Activated T-helper 1 cell treated with anti-CD3 and anti-CD28 coated beads, Interleukin-2, amount 50 U/mL, for 16 hours (primary cell): ENCODE measurements at places on chromosomes 1 and 21.

GRCh38 chr1:49226758-49227157 lies 450.1 kb upstream of the BEND5 start:
- no peak for DNase-seq

- DNase-seq: no peak
Observed at GRCh38 chr1:64092851-64093371, 110.5 kb upstream of the UBE2U start.

- no peak for DNase-seq
Observed at GRCh38 chr1:14835725-14836124, 237.2 kb downstream of the KAZN start.

- no peak for DNase-seq
Observed at GRCh38 chr1:92975551-92976232, 14.4 kb upstream of the DIPK1A start.

DNA sequence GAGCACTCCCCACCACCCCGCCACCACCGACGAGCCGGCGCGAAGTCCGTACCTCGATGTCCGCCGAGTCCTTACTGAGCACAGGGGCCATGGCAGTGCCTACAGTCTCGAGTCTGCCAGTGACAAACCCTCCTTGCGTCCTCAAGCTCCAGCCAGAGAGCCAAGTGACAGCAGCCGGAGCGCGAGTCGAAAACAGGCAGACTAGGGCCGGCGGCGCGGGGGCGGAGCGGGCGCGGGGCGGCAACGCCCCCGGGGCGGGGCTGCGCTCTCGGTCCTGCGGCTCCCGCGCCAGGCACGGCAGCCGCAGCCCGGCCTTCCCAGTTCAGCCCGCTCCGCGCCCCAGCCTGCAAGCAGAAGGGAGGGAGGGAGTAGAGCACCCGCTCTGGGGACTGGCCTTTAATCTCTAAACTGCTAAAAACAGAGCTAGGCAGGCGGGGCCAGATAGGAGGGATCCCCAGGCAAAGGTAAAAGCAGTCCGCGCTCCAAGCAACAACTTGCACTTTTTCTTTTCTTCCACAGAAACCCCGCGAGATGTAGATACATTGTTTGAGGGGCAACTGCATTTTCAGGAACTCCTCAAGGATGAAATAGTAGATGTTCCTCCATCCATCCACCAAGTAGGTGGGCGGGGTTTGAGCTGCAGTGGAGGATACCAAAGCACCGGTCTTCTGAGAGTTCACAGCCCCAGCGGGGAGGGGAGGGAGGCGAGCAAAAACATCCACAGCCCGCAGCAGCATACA lies at the start of gene DPYD:
DPYD (minus strand) TSS at position 203 of the 740 bp plus-strand sequence; CDS start at position 91, 112 bp downstream.
- DNase-seq: peak; percentile 74

DNA sequence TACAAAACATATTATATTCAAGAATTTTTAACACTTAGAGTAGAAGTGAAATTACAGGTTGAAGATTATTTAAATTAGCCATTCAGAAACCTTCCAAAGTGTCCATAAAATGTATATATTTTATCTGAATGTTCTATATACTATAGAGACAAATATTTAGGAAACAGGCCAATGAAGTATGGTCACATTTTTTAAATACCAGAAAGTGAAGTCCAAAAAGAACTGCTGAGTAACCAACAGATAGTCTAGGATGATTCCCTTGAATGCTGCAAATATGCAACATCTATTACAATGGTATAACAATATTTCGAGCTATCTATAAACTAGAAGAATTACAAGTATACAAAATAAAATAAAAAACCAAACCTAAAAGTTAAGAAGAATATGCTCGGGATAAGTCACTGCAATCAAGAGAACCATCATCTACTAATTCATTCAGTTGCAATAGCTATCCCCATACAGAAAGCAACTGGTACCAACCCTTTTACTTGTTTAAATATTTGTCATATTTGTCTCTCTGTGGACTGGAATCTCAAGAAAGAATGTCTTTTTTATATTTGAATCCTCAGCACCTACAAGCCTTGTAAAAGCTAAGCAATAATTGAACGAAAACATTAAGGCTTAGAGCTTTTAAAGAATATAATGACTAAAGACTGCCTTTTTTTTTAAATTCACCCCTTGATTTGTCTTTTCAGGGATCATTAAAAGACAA lies 8.1 kb downstream of the ODF2L start:
- DNase-seq: no peak

DNA sequence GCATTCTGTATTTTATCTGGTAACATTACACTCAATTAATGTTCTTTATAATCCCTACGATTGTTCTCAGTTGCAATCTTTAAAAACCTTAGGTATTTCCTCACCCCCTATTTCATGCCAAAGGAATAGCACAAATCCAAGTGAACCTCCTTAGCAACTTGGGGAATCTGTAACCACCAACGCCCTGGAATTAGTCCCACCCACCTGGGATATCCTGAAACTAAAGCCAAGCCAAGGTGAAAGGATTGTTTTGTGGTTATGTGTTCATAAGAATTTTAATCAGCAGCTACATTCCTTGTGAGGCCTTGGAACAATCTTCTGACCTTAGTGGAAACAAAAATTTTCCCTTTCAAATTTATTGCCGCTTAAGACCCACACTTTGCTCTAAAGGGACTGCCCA lies 908.7 kb downstream of the TTLL7 start:
- DNase-seq: no peak

DNA sequence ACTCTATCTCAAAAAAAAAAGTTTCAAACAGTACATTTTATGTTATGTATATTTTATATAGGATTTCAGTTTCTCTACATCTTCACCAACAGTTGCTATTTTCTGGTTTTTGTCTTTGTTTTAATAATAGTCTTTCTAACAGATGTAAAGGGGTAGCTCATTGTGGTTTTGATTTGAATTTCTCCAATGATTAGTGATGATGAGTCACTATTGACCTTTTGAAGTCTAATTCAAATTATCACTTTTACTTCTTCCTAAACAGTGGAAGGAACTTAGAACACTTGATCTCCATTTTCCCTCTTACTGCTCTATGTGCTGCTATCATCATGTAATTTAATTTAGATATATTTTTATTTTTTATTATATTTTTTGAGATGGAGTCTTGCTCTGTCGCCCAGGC lies 31.7 kb upstream of the SHCBP1L start:
- DNase-seq: no peak

DNA sequence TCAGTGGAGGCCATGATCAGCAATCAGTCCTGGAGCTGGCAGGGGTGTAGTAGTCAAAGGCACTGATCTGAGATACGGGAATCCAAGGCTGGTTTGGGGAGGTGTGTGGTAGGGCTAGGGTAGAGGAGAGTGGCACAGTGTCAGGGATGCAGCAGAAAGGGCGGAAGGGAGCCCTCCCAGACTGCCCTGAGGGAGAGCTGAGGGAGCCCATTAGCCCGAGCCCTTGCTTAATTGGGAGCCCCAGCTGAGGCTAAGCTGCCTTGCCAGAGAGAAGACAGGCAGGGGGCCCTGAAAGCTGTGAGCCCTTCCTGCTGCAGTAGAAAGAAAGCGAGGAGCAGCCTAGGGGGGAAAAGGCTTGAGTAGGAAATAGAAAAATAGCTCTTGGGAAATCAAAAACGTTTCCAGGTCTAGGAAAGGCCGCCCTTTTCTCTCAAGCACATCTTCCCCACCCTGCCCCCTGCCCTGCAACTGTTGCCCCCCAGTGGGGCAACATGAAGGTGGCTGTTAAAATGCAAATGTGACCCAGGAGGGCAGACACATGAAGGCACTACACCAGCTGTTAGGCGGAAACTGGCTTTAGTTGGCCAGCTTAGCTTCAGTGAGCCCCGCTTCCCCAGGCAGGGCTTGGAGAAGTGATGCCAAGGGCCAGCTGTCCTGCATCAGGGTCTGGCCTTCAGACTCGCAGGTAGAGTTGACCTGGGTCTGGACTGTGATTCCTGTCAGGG lies 106.2 kb downstream of the UCK2 start:
- no peak for DNase-seq

- DNase-seq: no peak
Observed at GRCh38 chr21:38999161-38999560, 184.1 kb downstream of the PSMG1 start.

GRCh38 chr21:38083535-38083934 lies 167.3 kb upstream of the KCNJ6 start:
- DNase-seq: no peak

DNA sequence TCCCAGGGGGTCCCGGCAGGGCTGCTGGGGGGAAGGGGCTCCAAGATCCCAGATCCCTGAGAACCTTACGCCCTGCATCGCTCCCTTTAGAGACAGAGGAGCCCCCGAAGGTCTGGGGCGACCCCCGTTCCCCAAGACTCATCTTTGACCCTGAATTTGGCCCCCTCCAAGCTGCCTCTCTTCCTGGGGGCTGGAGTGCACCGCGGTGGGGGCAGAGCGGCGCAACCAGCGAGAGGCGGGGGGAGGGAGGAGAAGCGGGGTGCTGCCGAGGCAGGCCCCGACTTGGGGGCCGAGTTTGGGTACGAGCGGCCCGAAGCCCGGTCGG lies 5.4 kb upstream of the PLEKHG5 start:
- DNase-seq: no peak

GRCh38 chr1:47507881-47508701 lies 70.2 kb downstream of the FOXD2 start:
- DNase-seq: no peak

DNA sequence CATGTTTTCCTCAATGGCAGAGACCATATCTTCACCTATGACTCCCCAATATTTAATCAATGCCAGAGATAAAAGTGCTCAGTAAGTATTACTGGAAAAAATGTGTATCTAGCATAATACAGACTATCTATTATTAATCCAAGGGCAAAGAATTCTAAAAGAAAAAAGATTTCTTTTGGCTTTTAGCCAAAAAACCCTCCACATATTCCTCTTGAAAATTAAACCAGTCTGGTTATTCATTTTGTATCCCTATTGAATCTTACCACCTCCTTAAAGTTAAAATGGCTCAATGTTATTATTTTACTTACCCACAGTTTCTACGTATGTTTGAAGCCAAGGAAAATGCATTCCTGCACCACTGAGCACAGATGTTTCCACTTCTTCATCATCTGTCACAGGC lies 1.6 kb downstream of the TAF1A start:
- no peak for DNase-seq

GRCh38 chr1:61403679-61404596 lies 321.0 kb downstream of the TM2D1 start:
- no peak for DNase-seq

DNA sequence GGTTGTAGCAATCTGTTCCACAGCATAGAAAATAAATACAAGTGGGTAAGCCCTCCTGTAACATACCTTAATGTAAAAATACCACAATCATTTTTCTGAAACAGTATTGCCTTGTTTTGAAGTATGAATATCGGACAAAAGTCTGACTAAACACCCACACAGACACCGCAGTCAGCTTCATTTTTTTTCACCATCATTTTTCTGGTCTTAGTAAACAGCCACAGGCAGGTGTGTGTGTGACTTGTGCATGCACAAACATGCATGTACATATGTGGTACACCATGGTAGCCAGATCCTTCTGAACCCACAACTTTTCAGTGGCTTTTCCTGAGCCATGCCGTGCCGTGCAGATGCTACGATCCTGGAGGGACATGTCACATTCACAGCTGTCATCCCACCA lies 261.7 kb downstream of the PCP4 start:
- no peak for DNase-seq

GRCh38 chr1:44043176-44044070 lies 12.2 kb upstream of the SLC6A9 start:
- DNase-seq: no peak

- DNase-seq: no peak
Observed at GRCh38 chr1:58964880-58965279, 181.0 kb upstream of the JUN start.

DNA sequence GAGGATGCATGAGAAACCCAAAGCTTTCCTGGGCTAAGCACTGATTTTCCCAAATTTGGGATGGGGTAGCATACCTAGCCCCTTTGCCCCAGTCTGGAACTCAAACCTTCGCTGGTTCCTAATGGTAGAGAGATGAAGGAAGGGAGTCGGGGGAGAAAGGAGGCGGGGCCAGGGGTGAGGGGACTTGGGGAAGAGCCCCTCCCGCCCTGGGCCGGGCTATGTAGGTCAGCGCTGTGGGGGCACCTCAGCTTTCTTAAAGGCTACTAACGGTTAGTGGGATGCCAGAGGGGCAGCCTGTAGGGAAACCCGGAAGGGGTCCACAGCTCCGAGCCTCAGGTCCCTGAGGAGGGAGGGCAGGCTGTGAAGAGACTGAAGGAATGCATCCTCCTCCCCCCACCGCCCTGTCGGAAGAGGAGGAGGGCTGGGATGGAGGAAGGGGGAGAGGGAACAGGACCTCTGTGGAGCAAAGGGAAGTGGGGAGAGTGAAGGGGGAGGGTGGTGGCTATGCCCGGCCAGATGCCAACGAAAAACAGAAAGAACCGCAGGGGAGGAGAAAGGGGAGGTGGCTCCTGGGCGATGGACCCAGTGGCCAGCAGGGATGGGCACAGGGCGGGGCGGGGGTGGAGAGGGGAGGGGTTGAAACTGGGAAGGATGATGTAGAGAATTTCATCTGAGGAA lies 1.3 kb downstream of the CADM3 start:
- no peak for DNase-seq
